CD4-positive, alpha-beta T cell treated with Interleukin-15 for 4 hours (primary cell): ENCODE measurements at places on chromosomes 5 and 9.

DNA sequence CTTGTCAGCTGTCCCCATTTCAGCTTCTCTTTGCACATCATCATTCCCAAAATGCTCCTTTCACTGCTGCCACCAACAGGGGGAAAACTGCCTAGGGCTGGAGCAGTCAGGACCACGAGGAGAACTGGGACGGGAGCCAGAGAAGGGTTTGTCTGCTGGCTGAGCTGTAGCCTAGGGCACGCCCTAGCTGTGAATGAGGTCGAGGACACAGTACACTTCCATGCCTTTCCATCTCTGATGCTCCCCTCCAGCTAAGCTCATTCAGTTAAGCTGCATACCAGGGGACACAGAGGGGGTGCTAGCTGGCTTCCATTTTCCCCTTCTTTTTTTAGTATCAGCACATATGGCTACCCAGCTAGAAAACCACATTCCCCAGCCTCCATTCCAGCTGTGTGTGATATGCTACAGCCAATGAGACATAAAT is 64.7 kb downstream of the STK10 start:
- DNase-seq = no peak

- DNase-seq = no peak
Measured at GRCh38 chr9:95479330-95479729, 37.4 kb downstream of the PTCH1 start.

- no peak for DNase-seq
Measured at GRCh38 chr9:111094433-111094924, 56.2 kb upstream of the LPAR1 start.

GRCh38 chr5:88045165-88045564 is 223.5 kb downstream of the TMEM161B start:
- DNase-seq = no peak

DNA sequence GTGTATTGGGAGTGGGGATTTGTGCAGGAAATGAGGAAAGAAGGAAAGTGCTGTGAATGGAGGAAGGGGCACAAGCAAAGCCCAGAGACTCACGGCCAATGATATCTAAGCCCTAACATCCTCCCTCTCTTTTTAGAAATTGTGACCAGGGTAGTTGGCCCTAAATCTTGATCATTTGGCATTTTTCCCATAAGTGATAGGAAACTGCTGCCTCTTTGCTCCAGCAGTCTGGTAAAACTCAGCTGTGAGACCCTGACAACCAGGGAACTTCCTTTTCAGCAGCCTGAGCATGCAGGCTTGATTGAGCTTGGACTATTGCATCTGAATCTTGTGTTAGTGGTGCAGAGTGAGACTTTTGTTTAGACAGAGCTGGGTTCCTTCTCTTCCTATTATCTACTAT is 9.6 kb upstream of the ADRB2 start:
- no peak for DNase-seq

GRCh38 chr9:38235244-38235643 is 157.3 kb upstream of the ALDH1B1 start:
- DNase-seq = no peak
